H9 (cell line): ENCODE measurements at places on chromosomes 5 and 9. TPM values are rescaled to one million over a fixed set of nuclear protein-coding genes. Genes with fewer than 3 reads are reported as not detected.

GRCh38 chr5:61329550-61330128 lies 2.4 kb upstream of the ZSWIM6 start:
- H3K27me3 ChIP-seq = peaks cover 32% of the 10 kb centered on the region
- H3K4me1 ChIP-seq = peaks cover 5% of the 10 kb centered on the region; the same call in 1 of the 2 replicates

- no peaks in the 10 kb centered on the region for H3K27me3 ChIP-seq
- 0 out of 2 replicates have a peak, but pooled peaks cover 4% of the 10 kb centered on the region for H3K36me3 ChIP-seq
- H3K4me1 ChIP-seq = no peaks in the 10 kb centered on the region
- DNase-seq = no peak
Measured at GRCh38 chr5:117615226-117615625, 1040.6 kb upstream of the SEMA6A start.

- no peak for DNase-seq
- H3K4me3 ChIP-seq = no peak overlapping the region
- H3K27me3 ChIP-seq = no peaks in the 10 kb centered on the region
Measured at GRCh38 chr9:1001838-1002237, 25.4 kb downstream of the DMRT3 start.

GRCh38 chr5:127441799-127442484 lies 75.5 kb upstream of the PRRC1 start:
- H3K4me3 ChIP-seq = no peak overlapping the region
- H3K27ac ChIP-seq = no peak overlapping the region
- H3K27me3 ChIP-seq = no peaks in the 10 kb centered on the region
- peaks cover 7% of the 10 kb centered on the region for H3K36me3 ChIP-seq

- H3K4me1 ChIP-seq = no peaks in the 10 kb centered on the region; the same call in 1 of the 2 replicates
- DNase-seq = no peak
- H3K27me3 ChIP-seq = no peaks in the 10 kb centered on the region
- no peaks in the 10 kb centered on the region for H3K36me3 ChIP-seq
- no peak overlapping the region for H3K4me3 ChIP-seq
- no peak overlapping the region for H3K27ac ChIP-seq
Measured at GRCh38 chr5:64497386-64497785, 8.4 kb upstream of the RGS7BP start.

DNA sequence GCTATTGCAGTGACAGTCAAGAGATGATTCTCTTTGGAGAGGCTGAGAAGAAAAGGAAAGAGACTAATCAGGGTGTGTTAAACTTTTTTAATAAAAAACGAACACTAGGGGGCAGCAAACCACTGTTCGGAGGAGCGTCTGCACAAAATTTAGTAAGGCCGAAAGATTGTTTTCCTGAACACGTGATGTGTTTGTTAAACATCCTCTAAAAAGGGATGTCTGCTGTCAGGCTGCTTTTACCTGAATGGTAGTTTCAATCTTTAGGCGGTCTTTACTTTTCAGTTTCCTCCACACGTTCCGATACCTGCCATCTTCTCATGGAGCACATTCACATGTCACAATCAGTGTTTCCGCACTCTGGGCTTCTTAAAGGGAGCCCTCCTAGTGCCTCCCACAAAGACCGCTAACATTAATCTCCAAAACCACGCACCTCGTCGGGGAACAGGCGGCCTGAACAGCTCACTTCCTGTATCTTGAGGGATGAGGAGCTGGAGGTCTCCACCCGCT lies 125.2 kb downstream of the GPBP1 start:
- H3K27me3 ChIP-seq = no peaks in the 10 kb centered on the region
- DNase-seq = peak; percentile 39
- H3K27ac ChIP-seq = no peak overlapping the region
- H3K4me1 ChIP-seq = no peaks in the 10 kb centered on the region

DNA sequence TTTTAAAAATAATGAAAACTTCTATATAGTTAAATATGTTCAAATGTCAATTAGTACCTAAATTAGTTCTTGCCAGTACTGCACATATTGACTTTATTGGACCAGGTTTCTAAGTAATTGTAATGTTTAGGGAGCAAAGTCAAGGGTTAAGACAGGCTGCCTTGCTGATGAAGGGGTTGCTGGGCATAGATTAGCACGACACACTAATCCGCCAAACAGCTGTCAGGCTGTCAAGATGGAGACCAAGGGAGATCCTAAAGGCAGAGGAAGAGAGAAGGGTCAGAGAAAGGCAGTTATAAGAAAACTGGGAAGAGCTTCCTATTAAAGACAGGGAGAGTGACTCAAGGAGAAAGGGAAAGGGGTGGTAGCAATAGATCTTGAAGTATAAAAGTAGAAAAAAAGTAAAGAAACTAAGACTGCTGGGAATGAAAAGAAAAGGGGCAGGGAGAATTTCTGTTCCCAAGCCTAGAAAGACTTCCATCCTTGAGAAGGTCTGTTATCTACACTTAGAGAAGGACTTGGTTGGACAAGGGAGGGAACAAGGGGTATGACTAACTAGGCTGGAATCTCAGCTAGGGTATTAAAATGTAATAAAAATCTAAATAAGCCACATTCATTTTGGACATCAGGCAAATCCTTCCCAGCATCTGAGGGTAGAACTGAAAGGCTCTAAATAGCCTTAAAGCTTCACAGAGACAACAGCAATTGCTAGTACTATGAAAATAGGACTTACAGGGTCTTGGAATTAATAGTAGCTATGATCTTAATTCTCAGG lies 188.7 kb downstream of the FBXL17 start:
- H3K4me1 ChIP-seq = no peaks in the 10 kb centered on the region
- no peak for DNase-seq
- H3K27ac ChIP-seq = no peak overlapping the region
- no peaks in the 10 kb centered on the region for H3K27me3 ChIP-seq
- H3K36me3 ChIP-seq = no peaks in the 10 kb centered on the region

DNA sequence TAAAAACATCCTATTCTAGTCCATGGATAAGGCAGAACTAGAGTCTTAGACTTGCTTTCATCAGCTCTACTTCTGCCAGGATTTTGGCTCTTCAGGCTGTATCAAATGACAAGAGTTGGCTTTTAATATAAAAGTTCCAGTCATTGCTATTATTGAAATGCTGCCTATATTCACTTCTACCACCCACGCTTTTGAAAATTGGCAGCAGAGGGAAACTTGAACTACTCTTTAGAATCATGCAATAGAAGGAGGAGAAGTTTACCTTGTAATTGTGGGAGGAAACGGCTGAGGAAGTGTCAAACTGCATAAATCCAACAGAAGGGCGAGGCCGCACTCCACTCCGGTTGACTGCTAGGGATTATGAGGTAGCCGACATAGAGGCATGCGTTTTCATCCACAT lies 122.6 kb upstream of the BASP1 start:
- no peaks in the 10 kb centered on the region; the same call in 1 of the 2 replicates for H3K4me1 ChIP-seq
- H3K4me3 ChIP-seq = no peak overlapping the region
- H3K36me3 ChIP-seq = no peaks in the 10 kb centered on the region
- H3K27me3 ChIP-seq = no peaks in the 10 kb centered on the region
- DNase-seq = no peak

DNA sequence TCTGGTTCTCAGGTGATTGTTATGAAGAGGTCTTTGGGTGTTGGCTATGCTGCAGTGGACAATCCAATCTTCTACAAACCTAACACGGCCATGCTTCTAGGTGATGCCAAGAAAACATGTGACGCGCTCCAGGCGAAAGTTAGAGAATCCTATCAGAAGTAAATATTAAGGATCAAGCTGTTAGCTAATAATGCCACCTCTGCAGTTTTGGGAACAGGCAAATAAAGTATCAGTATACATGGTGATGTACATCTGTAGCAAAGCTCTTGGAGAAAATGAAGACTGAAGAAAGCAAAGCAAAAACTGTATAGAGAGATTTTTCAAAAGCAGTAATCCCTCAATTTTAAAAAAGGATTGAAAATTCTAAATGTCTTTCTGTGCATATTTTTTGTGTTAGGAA lies 101.3 kb downstream of the NNT start:
- peaks cover 3% of the 10 kb centered on the region; the same call in 1 of the 2 replicates for H3K36me3 ChIP-seq
- no peak for DNase-seq
- H3K4me1 ChIP-seq = no peaks in the 10 kb centered on the region
- H3K27ac ChIP-seq = no peak overlapping the region
- no peak overlapping the region for H3K4me3 ChIP-seq
- no peaks in the 10 kb centered on the region for H3K27me3 ChIP-seq

GRCh38 chr5:138668451-138669380 lies 84.5 kb upstream of the CTNNA1 start:
- no peaks in the 10 kb centered on the region; the same call in 1 of the 2 replicates for H3K27me3 ChIP-seq
- no peaks in the 10 kb centered on the region; the same call in 2 of the 3 replicates for H3K36me3 ChIP-seq
- no peak overlapping the region for H3K4me3 ChIP-seq
- H3K4me1 ChIP-seq = peaks cover 3% of the 10 kb centered on the region; the same call in 1 of the 2 replicates
- DNase-seq = no peak

DNA sequence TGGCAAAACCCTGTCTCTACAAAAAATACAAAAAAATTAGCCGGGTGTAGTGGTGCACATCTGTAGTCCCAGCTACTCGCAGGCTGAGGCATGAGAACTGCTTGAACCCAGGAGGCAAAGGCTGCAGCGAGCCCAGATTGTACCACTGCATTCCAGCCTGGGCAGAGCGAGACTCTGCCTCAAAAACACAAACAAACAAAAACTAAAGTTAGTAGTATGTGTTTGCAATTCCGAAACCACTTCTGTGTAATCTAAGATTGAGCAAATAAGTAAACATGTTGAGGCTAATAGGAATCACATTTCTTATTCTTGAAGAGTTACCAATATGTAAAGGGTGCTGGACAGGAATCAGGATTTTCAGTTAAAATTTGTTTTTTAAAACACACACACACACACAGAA lies 70.0 kb upstream of the SUSD1 start:
- H3K27ac ChIP-seq = no peak overlapping the region
- peaks cover 17% of the 10 kb centered on the region for H3K36me3 ChIP-seq
- DNase-seq = no peak
- H3K4me1 ChIP-seq = no peaks in the 10 kb centered on the region

- H3K4me3 ChIP-seq = no peak overlapping the region
- H3K36me3 ChIP-seq = no peaks in the 10 kb centered on the region
- H3K27ac ChIP-seq = no peak overlapping the region
- no peaks in the 10 kb centered on the region for H3K4me1 ChIP-seq
- H3K27me3 ChIP-seq = no peaks in the 10 kb centered on the region
- no peak for DNase-seq
Measured at GRCh38 chr9:36749461-36749860, 176.8 kb downstream of the MELK start.

- no peaks in the 10 kb centered on the region for H3K27me3 ChIP-seq
- no peaks in the 10 kb centered on the region; the same call in 1 of the 2 replicates for H3K4me1 ChIP-seq
- no peaks in the 10 kb centered on the region for H3K36me3 ChIP-seq
- no peak overlapping the region for H3K4me3 ChIP-seq
- no peak for DNase-seq
- H3K27ac ChIP-seq = no peak overlapping the region
Measured at GRCh38 chr5:22908586-22908985, 55.4 kb upstream of the CDH12 start.

DNA sequence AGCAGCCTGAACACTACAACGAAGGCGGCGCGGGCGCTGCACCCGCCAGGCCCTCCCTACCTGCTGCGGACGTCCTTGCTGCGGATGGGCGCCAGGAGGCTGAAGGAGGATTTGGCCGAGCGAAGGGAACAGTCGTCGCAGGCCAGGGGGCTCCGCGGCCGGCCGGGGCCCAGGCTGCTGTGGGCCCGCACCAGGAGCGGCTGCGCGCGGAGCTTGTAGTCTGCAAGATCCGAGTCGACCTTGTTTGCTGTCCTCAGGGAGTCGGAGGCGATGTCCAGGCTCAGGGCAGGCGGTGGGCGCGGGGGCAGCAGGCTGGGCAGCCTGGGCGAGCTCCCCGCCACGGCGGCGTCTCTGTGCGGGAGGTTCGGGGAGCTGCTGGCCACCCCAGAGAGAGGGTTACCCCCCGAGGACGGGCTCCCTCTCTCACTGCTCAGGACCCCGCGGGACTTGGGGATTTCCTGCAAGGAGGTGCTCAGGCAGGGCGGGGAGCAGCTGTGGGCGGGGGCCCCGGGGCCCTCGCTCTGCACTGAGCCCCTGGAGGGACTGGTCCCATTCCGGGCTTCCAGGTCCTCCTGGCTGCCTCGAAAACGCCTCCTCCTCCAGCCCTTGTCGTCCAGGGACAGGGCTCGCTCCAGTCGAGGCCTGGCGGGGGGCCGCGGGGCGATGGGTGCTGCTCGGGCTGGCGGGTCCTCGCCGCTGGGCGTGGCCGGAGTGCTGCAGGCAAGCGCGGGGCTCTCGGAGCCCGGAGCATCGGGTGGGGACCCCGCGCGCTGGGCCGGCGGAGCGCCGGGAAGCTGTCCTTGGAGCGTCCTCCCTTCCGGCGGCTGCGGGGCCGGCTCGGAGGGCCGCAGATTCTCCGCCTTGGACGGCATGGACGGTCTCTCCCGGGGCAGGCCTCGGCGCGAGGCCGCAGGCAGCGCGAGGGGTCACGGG lies 831 bp downstream of the INPP5E start:
- no peaks in the 10 kb centered on the region for H3K27me3 ChIP-seq
- peaks cover 25% of the 10 kb centered on the region for H3K36me3 ChIP-seq
- no peak overlapping the region for H3K27ac ChIP-seq
- no peaks in the 10 kb centered on the region for H3K4me1 ChIP-seq
- peak; percentile 48 for DNase-seq

DNA sequence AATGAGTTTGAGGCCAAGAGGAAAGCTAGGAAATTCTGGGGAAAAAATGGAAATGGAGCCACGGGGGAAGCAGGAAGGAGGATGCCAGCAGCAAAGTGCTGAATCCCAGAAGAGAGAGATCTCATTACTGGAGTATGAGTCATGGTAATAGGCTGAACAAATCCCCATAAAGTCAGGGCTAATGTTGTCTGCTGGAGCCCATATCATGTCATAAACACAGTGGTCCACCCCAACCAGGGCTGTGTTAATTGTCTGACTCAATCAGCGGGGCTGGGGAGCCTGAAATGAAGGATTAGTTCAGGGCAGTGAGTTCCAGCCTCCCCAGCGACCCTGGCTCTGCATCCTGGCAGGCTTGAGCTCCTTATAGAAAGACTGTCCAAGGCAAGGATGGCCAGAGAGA lies 68.8 kb downstream of the TLR4 start:
- no peak overlapping the region for H3K4me3 ChIP-seq
- H3K27me3 ChIP-seq = no peaks in the 10 kb centered on the region
- DNase-seq = no peak
- H3K4me1 ChIP-seq = no peaks in the 10 kb centered on the region

DNA sequence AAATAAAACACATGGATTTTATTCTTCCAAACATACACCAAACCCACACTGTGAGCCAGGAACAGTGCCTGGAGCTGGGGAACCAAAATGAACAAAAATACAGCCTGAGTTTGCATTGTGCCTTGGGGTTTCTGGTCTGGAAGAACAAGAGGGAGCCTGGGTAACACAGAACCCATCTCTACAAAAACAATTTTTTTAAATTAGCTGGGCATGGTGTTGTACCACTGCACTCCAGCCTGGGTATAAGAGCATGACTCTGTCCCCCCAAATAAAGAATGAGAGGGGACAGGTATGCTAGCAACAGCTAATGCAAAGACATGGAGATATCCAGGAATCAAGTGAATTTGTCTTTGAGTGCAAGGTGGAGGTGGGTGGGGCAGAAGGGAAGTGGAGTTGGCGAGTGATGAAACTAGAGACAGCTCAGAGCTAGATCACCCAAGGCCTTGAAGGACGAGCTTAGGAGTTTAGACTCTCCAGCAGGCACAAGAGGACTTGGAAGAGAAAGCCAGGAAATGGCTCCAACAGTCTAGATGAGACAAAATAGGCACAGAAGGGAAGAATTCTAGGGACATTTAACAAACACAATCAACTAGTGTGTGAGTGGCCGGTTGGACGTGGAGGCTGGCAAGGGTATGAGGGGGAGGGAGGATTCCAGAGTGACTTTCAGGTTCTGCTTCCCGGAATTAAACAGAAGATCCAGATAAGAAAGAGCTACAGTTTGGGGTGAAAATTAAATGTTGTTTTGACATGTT lies 47.4 kb downstream of the FNBP1 start:
- DNase-seq = no peak
- no peaks in the 10 kb centered on the region for H3K27me3 ChIP-seq
- H3K36me3 ChIP-seq = 0 out of 2 replicates have a peak, but pooled peaks cover 7% of the 10 kb centered on the region
- no peaks in the 10 kb centered on the region for H3K4me1 ChIP-seq
- no peak overlapping the region for H3K4me3 ChIP-seq
- H3K27ac ChIP-seq = no peak overlapping the region

SOX30 gene
- total RNA-seq = 0.13 TPM in 1 of 2 replicates, not detected in the other

SEMA6A gene
- total RNA-seq = 335 and 354 TPM in 2 replicates

OR1K1 gene
- not detected in 2 replicates for total RNA-seq

SPRY4 gene
- total RNA-seq = 92.4 and 95.9 TPM in 2 replicates

PFN3 gene
- total RNA-seq = not detected in 2 replicates

ATG12 gene
- 46.3 and 52.9 TPM in 2 replicates for total RNA-seq
